ENCODE measurements at places on chromosomes 5 and 9. TPM values are rescaled to one million over a fixed set of nuclear protein-coding genes. Genes with fewer than 3 reads are reported as not detected.

The CTSL gene
- total RNA-seq = 71.7 TPM

DNA sequence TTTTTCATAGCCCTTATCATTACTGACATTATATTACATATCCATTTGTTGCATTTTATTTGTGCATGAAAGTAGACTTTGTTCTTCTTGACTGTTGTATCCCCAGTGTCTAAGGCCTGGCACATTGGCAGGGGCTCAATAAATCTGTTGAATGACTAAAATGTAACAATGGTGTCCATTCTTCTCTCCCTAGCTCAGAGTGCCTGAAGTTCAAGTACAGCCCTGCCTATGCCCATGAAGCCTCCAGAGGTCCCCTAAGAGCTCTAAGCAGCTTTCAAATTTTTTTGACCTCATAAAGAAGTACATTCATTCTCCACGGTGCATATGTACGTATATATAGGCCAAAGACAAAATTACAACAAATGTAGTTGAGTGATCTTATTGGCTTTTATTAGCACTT, 4.2 kb upstream of the BSPRY start:
- no peak overlapping the region for H3K4me3 ChIP-seq
- no peaks in the 10 kb centered on the region for H3K27me3 ChIP-seq
- H3K4me1 ChIP-seq = peaks cover 27% of the 10 kb centered on the region
- DNase-seq = no peak

DNA sequence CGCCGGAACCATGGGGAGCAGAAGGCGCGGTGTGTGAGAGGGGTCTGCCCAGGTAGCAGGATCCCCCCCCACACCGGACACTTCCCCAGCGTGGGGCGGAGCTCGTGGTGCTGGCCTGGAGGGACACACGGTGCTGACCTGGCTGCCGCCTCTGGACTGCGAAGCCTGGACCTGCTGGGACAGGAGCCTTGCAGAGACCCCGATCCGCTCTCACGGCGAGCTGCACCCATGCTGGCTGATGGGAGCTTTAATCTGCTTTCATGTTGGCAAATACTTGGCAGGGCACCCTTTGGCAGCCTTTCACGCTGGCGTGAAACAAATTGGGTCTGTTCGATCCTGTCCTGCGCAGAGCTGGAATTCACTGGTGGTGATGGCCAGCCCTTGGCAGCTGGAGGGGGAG, 7.4 kb downstream of the NKD2 start:
- no peak overlapping the region for H3K4me3 ChIP-seq
- H3K27me3 ChIP-seq = no peaks in the 10 kb centered on the region
- H3K27ac ChIP-seq = no peak overlapping the region
- H3K4me1 ChIP-seq = no peaks in the 10 kb centered on the region
- H3K36me3 ChIP-seq = no peaks in the 10 kb centered on the region
- no peak for DNase-seq

GRCh38 chr9:68919661-68920060, 94.3 kb downstream of the PRKACG start:
- no peak for DNase-seq
- peaks cover 27% of the 10 kb centered on the region for H3K27me3 ChIP-seq
- H3K27ac ChIP-seq = no peak overlapping the region
- no peaks in the 10 kb centered on the region for H3K36me3 ChIP-seq

The FBXO4 gene
- total RNA-seq = 11.5 TPM

The TLE4 gene
- total RNA-seq = 8.3 TPM

DNA sequence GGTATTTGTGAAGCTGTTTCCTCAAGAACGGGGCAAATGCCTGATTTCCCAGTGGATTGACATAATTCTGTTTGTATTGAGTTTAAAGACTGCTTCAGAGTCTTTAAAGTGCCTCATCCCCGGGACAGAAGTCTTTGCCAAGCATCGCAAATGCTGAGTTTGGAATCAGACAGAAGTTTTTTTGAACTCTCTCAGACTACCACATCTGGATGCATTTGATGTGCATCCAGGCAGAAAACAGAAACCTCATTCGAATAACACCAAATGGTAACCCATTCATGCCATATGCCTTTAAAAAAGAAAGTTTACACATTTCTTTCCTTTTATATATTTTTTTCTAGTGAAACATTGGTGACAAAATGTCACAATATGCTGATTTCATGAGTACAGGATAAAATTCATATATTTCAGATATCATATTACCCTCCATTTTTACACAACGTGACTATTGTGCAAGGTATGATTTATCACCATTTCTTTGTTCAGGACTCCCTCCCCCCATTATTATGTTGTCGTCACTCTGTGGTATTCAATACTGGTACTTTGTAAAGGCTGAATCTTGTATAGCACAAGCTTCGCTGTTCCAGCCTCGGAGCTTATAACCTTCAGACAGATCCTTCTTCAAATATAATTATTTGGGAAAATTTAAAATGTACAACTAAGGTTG, 91.1 kb downstream of the ZNF608 start:
- peaks cover 39% of the 10 kb centered on the region for H3K4me1 ChIP-seq
- H3K27ac ChIP-seq = peak overlapping the region; percentile 86
- peak; percentile 59 for DNase-seq
- H3K36me3 ChIP-seq = no peaks in the 10 kb centered on the region
- H3K4me3 ChIP-seq = peak overlapping the region; percentile 57

The CCDC152 gene
- total RNA-seq = not detected

The P4HA2 gene
- total RNA-seq = 38.7 TPM
